Left lung (tissue), 14 donors: ENCODE measurements at places on chromosomes 2 and 18. TPM values are rescaled to one million over a fixed set of nuclear protein-coding genes. Genes with fewer than 3 reads are reported as not detected.

DNA sequence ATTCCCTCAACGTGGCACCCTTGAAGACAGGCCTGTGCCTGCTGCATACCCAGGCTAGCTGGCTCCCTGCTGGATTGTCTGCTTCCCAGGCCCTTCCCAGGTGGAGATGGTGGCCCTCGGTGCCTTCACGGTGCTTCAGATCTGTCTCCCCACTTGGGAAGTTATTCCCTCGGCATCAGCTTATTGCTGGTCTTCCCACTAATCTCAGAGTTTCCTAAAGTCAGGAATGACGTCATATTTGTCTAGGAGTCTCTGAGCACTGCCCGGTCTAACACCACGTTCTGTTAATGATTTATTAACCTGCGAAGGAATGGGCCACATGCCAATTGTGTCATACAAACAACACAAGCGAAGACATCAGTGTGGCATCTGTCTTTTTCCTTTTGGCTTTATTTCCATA is 269.8 kb upstream of the ID2 start:
- no peaks in the 10 kb centered on the region for H3K4me1 ChIP-seq
- H3K27ac ChIP-seq: peak overlapping the region; percentile 68
- H3K4me3 ChIP-seq: no peak overlapping the region

- H3K27me3 ChIP-seq: no peaks in the 10 kb centered on the region
- peaks cover 40% of the 10 kb centered on the region for H3K36me3 ChIP-seq
- no peak overlapping the region for H3K27ac ChIP-seq
- H3K4me1 ChIP-seq: peaks cover 20% of the 10 kb centered on the region
- no peak for DNase-seq
- H3K4me3 ChIP-seq: no peak overlapping the region
These were observed 40.6 kb downstream of the DHX57 start for GRCh38 chr2:38835015-38835601.

DNA sequence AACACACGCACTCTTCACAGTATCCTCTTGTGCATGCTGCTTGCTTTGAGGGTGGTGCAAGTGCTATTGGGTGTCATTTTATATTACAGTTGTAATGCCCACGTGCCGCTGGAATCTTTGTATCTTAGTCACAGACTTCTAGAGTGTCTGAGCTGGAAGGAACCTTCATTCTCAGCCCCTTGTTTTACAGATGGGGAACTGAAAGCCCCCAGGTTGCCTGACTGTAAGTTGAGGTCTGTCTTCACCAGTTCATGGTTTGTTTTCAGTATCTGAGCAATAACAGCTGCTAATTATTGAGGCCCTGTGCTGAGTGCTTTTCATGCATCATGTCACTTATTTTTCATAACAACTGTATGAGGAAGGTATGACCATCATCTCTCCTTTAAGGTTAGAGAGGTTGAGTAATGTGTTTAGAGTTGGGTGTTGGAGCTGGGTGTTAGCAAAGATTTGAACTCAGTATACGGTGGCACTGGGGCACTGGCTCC is 77.0 kb downstream of the PRKCE start:
- DNase-seq: no peak
- H3K27ac ChIP-seq: no peak overlapping the region
- no peak overlapping the region for H3K4me3 ChIP-seq
- peaks cover 6% of the 10 kb centered on the region for H3K4me1 ChIP-seq
- H3K27me3 ChIP-seq: no peaks in the 10 kb centered on the region
- H3K36me3 ChIP-seq: no peaks in the 10 kb centered on the region

DNA sequence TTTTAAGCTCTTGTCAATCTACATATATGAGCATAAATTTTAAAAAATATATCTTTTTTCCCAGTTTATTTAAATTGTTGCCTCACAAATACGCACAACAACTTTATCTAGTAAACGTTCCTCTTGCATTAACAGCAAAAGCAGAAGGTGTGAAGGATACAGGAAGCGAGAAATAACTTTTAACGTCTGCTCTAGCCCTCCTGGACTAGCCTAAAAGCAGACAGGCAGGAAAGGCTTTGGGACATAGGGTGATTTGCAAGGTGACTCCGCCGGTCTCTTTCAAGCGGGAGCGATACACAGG is 434 bp upstream of the DUSP19 start:
- no peak for DNase-seq
- no peaks in the 10 kb centered on the region for H3K27me3 ChIP-seq
- H3K36me3 ChIP-seq: no peaks in the 10 kb centered on the region
- no peaks in the 10 kb centered on the region for H3K4me1 ChIP-seq

The CHRNG gene
- not detected for total RNA-seq
